Ureter (tissue), 1 donor: ENCODE measurements at places on chromosomes 6 and 20.

- DNase-seq, result no peak
Observed at GRCh38 chr20:62367136-62367632, at the start of gene LAMA5. TSS of gene LAMA5 (minus strand) at chr20:62367312. CDS start at chr20:62367245, 67 bp downstream.

DNA sequence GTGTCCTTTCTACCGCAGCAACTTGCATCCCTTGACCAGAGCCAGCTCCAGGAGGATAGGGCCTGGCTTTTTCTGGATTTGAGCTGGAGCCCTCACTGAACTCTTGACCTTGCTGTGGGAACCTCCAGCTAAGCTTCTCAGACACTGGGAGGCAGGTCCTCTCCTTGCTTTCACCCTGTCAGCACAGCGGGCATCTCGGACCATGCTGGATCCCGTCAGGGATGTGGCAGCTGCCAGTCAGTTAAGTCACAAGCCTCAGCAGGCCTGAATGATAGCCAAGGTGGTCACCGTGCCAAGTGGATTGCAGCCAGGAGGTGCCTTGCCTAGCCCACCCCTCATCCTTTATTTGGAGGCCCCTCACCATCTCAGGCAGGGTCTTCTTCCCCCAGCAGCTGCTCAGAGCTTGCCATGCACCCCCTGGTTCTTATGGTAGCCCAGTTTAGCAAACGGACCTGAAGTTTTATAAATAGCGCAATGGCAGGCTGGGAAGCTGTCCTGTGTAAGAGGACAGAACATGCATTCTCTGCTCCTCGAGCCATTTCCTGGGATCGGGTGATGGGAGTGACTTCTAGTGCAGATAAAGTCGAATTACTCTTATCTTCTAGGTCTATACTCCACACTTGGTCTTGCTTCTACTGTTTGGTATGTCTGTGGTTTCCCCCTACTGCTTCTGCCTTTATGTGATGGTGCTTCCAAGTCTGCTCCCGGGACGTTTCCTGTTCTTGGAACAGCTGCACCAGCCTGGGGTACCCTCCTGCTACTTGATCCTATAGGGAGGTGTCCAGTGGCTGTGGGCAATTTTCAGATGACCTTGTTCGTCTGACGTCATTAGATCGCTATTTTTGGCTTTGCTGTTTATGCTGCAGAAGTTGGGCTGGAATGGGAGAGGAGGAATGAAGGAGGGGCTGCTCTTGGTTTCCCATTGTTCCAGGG is 7.1 kb upstream of the MYLK2 start:
- DNase-seq, result no peak

- no peak for DNase-seq
Observed at GRCh38 chr6:26170181-26170580, 83.0 kb downstream of the HFE start.

GRCh38 chr6:14035071-14035847 is 82.3 kb upstream of the CD83 start:
- no peak for DNase-seq

GRCh38 chr6:113526553-113526952 is 330.6 kb upstream of the MARCKS start:
- DNase-seq, result no peak

DNA sequence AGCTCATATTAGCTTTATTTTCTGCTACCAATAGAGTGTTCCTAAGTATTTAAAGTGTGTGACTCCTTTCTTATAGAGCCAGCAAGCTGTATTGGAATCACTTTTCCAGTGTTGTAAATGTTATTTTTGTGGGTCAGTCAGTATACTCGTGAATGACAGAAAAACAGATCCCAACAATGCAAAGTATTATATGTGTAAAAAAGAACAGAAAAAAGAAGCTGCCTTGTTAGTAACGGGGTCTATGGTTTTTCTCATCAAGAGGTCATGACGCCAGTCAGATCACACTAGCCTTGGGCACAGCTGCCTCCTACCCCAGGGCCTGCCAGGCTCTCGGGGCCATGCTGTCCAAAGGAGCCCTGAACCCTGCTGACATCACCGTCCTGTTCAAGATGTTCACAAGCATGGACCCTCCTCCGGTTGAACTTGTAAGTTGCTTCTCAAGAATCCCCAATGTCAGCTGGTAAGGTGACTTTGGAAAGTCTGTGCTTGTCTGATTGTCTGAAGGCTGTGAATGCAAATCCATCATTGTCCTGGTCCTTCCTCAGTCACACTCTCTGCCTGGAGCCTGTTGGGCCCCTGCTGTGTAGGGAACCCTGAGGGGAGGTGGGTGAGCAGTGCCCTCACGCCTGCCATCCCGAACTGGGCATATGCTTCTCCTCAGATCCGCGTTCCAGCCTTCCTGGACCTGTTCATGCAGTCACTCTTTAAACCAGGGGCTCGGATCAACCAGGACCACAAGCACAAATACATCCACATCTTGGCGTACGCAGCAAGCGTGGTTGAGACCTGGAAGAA is 9.8 kb downstream of the NELFCD start:
- no peak for DNase-seq

GRCh38 chr6:12947967-12948366 is 231.4 kb downstream of the PHACTR1 start:
- no peak for DNase-seq

DNA sequence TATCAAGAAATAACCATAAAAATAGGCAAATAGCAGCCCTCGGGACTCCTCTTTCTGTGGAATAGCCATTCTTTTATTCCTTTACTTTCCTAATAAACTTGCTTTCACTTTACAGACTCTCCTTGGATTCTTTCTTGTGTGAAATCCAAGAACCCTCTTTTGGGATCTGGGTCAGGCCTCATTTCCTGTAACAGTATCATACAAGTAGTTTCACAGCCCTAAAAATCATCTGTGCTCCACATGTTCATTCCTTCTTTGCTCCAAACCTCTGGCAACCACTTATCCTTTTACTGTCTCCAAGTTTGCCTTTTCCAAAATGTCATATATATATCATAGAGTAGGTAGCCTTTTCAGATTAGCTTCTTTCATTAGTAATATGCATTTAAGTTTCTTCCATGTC is 13.5 kb upstream of the NT5E start:
- DNase-seq, result no peak

DNA sequence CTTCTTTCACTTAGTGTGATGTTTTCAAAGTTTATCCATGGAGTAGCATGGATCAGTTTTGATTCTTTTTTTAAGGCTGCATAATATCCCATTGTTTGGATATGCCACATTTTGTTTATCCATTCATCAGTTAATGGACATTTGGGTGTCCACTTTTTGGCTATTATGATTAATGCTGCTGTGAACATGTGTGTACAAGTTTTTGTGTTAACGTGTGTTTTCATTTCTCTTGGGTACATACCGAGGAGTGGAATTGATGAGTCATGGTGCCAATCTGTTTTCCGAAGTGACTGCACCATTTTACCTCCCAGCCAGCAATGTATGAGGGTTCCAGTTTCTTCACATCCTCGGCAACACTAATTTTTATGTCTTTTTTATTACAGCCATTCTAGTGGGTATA is 78.4 kb upstream of the CCDC28A start:
- DNase-seq, result no peak

GRCh38 chr6:21431526-21431925 is 162.0 kb upstream of the SOX4 start:
- DNase-seq, result no peak

GRCh38 chr6:70310063-70310694 is 7.3 kb upstream of the COL9A1 start:
- DNase-seq, result no peak

DNA sequence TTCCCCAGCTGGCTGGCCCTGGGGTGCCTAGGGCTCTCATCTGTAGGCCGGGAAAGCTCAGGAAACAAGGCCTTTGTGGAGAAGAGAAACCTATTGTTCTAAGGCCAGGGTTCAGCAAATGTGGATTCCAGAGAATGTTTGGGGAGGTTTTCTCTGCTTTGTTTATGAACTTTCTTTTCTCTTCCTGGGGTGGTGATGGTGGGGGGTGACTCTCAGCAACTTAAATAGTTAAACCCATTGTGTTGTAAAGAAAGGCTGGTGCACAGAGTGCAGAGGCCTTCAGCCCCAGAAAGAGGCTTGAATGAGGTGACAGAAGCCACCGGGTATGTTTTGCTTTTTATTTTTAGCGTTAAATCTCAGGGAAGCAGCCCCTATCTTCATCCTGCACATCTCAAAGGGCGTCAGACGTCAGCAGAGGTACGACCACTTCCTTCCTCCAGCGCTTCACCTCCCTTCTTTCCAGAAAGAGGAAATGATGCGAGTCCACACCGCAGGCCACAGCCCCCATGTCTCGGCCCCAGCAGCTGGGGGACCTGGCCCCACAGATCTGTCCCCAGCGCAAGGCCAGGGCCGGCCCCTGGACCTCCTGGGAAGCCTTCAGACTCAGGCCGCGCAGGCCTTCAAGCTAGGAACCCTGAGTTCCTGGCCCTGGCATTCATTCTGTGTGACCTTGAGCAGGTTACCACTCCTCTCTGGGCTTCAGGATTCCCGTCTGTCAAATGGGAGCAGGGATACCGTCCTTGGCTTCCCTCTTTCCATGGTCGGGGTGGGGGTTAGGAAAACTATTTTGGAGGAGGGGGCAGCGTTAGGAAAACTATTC is 605 bp upstream of the PPP1R16B start:
- peak; percentile 44 for DNase-seq

- no peak for DNase-seq
Observed at GRCh38 chr6:169567819-169568218, 134.0 kb downstream of the WDR27 start.

DNA sequence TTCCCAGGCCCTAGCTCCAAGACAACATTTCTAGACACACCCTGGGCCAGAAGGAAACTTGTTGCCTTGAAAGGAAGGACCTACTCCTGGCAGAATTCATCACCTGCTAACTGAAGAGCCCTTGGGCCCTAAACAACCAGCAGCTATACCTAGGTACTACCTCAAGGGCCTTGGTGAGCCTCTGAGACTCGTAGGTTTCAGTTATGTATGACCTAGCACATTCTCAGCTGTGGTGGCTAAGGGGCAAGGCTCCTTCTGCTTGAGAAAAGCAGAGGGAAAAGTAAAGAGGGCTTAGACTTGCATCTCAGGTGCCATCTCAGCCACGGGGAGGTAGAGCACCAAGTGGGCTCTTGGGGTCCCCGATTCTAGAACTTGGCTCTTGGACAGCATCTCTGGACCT is 132.3 kb upstream of the NHSL1 start:
- DNase-seq, result no peak

- DNase-seq, result peak; percentile 67
Observed at GRCh38 chr20:44911264-44911921, 1.5 kb downstream of the PABPC1L start.
